Central memory CD8-positive, alpha-beta T cell (primary cell): ENCODE measurements at places on chromosomes 4 and X.

GRCh38 chr4:30808276-30808675 lies 88.1 kb downstream of the PCDH7 start:
- H3K4me3 ChIP-seq, result no peak overlapping the region
- H3K27ac ChIP-seq, result no peak overlapping the region
- no peaks in the 10 kb centered on the region for H3K4me1 ChIP-seq

DNA sequence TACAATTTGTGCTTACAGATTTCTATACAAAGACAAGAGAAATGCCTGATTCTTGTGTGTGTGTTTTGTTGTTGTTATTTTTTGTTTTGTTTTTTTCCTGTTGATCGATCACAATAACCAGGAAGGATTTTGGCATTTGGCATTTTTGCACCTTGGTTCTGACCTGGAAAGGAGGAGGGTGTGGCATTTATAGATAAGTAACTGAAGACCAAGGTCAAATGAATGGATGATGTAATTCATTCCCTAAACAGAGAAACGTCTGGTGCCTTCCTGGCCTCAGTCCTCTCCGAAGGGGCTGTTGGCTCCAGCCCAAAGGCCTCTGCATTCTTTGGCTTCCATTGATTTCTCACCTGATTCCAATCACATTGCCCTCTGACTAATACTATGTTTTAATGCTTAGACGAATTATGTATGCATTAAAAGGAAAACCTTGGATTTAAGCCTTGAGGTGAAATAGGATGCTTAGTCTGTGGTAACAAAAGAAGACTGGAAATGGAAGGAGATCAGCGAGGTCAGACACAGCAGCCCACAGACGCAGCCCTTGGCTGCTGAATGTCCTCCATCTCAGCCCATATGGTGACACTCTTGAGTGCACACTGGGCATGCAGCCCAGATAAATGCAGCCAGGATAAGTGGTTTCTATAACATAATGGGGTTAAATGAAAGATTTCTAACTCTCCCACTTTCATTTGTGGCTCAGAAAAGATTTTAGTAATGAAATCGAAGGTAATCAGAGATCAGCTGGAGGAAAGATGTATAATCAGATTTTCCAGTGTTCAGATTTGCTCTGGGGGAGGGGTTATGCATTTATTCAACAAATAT lies 60.5 kb upstream of the TRIM2 start:
- H3K4me1 ChIP-seq, result no peaks in the 10 kb centered on the region
- H3K36me3 ChIP-seq, result no peaks in the 10 kb centered on the region
- no peak overlapping the region for H3K4me3 ChIP-seq

DNA sequence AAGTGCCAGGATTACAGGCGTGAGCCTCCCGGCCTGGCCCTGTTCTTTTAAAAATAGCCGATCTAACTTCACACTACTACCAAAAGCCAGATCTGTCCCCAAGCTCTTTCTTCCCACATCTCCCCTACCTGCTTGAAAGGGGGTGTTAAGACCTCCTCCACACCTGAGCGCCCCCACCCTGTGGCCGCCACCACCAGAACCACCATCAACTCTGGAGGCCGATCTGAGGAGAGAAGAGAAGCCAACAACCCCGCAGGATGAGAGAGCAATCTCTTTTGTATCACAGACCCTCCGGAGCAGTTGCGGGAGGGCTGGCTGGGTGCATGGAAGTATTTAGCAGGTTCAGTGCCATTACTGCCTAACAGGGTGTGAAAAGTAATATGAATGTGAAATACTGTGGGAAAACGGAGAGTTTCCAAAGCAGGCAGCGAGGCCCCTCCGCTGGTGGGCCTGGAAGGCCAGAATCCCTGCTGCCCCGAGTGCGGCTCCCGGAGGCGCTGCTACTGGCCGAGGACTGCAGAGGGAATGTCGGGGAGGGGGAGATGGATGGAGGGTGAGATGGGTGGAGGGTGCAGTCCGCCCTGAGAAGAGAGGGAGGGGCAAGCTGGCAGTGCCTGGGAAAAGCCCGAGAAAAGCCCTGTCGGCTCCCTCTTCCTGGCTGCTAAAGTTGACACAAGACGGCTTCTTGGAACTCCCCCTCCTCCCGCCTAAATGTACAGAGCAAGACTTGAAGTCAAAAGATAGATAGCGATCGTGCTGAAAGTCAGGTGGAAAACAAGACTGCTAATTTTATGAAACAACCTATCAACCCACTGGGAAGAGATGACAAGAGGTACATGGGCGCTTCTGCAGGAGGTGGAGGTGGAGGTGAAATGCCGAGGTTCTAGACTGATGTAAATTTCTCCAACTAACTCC lies 22.3 kb downstream of the HAND2 start:
- H3K27ac ChIP-seq, result peak overlapping the region; percentile 41
- H3K36me3 ChIP-seq, result no peaks in the 10 kb centered on the region
- H3K4me1 ChIP-seq, result peaks cover 14% of the 10 kb centered on the region
- peaks cover 67% of the 10 kb centered on the region for H3K27me3 ChIP-seq

DNA sequence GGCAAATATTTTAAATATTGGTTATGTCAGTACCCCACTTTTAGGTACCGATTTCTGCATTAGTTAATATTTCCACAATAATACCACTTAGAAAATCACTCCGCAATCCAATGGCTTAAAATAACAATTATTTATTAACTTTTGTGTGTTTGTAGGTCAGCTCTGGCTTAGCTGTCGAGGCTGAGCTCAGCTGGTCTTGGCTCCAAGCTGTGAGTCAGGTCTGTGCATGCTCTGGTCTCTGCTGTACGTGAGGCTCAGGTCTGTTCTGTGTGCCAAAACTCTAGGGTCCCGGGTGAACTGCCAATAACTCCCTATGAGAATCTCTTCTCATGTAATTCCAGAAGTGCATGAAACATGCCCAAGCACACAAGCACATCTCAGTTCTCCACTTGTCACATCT lies 245.8 kb upstream of the GK2 start:
- H3K36me3 ChIP-seq, result no peaks in the 10 kb centered on the region
- DNase-seq, result no peak
- H3K4me3 ChIP-seq, result no peak overlapping the region
- no peaks in the 10 kb centered on the region for H3K4me1 ChIP-seq
- H3K27ac ChIP-seq, result no peak overlapping the region

- H3K4me3 ChIP-seq, result no peak overlapping the region
- peaks cover 3% of the 10 kb centered on the region for H3K36me3 ChIP-seq
- peaks cover 9% of the 10 kb centered on the region for H3K4me1 ChIP-seq
- no peak overlapping the region for H3K27ac ChIP-seq
- peaks cover 57% of the 10 kb centered on the region for H3K27me3 ChIP-seq
These were observed 55.3 kb downstream of the EGF start for GRCh38 chr4:109967798-109968520.

DNA sequence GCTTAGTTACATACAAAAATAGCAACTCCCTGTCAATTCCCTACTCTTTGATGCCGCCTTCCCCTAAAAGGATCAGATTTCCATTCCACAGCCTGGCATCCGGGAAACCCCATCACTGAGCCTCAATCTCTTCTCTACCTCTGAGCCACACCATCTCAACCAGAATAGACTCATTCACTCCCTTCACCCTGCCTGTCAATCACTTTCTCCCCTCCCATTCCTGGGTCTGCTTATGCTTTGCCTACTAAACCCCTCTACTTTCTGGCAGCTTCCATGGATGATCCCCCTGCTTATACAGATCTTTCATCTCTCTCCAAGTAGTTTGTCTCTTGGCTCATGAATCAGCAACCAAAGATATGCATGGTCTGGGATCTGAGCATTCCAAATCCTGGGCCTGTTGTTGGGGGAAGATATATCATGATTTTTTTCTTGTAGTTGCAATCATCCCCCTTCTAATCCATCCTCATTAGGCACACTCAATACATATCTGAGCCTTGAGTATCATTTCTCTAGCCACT lies 2.6 kb downstream of the AMER1 start:
- H3K36me3 ChIP-seq, result peaks cover 10% of the 10 kb centered on the region
- H3K27ac ChIP-seq, result no peak overlapping the region
- no peaks in the 10 kb centered on the region for H3K27me3 ChIP-seq
- peaks cover 11% of the 10 kb centered on the region for H3K4me1 ChIP-seq
- no peak overlapping the region for H3K4me3 ChIP-seq

DNA sequence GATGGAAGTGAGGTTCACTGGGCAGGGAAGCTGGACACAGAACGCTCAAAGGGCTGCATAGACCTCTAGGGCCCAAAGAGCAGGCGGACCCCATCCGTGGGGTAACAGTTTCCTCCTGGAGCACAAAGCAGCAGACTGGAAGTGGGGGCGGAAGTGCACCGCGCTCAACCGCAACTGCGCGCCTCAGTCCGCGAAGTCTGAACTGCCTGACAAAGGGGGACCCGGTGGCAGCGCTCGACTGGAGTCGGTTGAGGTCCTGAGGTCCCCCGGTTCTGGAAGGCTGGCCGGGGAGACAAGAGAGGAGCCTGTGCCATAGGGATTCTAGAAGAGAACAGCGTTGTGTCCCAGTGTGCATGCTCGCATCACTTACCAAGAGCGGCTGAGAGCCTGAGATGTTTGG lies 58.5 kb downstream of the ALPK1 start:
- DNase-seq, result no peak
- no peaks in the 10 kb centered on the region for H3K4me1 ChIP-seq
- H3K4me3 ChIP-seq, result no peak overlapping the region
- no peaks in the 10 kb centered on the region for H3K36me3 ChIP-seq
- no peak overlapping the region for H3K27ac ChIP-seq

- H3K36me3 ChIP-seq, result no peaks in the 10 kb centered on the region
- H3K27me3 ChIP-seq, result no peaks in the 10 kb centered on the region
- H3K27ac ChIP-seq, result no peak overlapping the region
- H3K4me1 ChIP-seq, result no peaks in the 10 kb centered on the region
These were observed 209.4 kb upstream of the NEIL3 start for GRCh38 chr4:177100307-177100706.

- DNase-seq, result no peak
- no peak overlapping the region for H3K4me3 ChIP-seq
- H3K27ac ChIP-seq, result no peak overlapping the region
- H3K4me1 ChIP-seq, result no peaks in the 10 kb centered on the region
- H3K27me3 ChIP-seq, result no peaks in the 10 kb centered on the region
These were observed 353.8 kb downstream of the NAP1L3 start for GRCh38 chrX:93319609-93320008.

DNA sequence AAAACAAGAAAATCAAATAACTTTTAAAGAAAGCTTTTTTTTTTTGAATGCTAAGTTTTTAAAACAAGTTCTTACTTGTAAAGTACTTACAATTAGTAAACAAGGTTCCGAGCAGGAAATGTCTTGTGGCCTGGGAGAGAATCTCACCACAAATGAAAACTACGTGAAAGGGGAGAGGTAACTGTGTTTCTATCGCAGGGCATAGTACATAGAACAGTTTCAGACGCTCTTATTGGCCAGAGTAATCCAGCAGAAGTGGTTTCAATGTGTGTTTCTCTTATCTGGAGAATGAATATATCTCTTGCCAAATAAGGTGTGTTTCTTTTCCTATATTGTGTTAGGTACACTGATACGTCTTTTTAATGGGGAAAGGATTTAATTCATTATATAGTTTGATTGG lies at the start of gene PLAC8:
Gene PLAC8, minus strand, starts transcription at position 154 of the 400 bp plus-strand sequence. CDS start 6,808 bp downstream, outside the sequence.
- DNase-seq, result peak; percentile 40
- peak within 1 kb of the TSS; percentile 91 for H3K27ac ChIP-seq
- peaks cover 27% of the 10 kb centered on the region for H3K4me1 ChIP-seq

DNA sequence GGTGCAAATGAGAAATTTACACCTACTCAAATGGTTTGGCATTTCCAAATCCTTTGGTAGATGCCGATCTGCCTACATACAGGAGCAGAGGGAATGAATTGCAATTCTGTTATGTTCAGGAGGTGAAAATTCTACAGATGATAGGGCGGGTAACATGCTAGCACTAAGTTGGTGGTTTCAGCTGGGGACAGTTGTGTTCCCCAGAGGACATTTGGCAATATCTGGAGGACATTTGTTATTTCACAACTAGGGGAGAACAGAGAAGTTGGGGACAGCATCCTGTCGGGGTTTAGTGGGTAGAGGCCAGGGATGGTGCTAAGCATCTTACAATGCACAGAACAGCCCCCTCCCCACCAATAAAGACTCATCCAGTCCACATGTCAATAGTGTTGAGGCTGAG lies 96.5 kb upstream of the PUDP start:
- H3K27ac ChIP-seq, result no peak overlapping the region
- no peaks in the 10 kb centered on the region for H3K4me1 ChIP-seq
- no peak overlapping the region for H3K4me3 ChIP-seq
- no peaks in the 10 kb centered on the region for H3K36me3 ChIP-seq

DNA sequence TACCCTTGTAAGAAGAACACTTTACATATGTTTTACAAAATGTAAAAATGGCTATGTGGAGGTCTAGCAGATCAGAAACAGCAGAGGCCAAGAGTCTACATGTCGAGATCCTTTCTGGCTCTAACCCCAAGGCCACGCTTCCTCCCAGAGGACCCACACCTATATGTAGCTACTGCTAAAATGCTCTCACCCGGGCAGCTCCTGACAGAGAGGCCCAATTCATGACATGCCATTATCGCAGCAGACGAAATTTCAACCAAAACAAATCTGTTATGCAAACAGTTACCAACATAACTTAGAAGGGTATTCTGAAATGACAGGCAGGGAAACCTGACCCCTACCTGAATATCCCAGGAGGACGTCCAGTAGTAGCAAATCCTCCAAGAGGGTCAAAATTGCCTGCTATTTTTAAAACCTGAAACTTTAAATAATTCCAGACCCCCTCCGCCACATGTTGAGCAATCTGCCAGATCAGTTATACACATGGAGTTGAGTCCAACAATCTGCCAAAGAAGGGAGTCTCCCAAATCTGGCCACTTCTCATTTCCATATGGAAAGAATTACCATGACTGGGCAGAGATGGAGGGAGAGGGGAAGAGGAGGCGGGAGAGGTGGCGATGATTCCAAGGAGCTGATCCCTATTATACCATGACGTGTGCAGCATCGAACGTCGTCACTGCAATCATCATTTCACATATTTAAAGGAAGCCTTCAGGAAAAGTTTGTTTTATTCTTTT lies 192.9 kb upstream of the TBL1X start:
- H3K4me1 ChIP-seq, result no peaks in the 10 kb centered on the region
- H3K27ac ChIP-seq, result no peak overlapping the region
- H3K27me3 ChIP-seq, result no peaks in the 10 kb centered on the region

DNA sequence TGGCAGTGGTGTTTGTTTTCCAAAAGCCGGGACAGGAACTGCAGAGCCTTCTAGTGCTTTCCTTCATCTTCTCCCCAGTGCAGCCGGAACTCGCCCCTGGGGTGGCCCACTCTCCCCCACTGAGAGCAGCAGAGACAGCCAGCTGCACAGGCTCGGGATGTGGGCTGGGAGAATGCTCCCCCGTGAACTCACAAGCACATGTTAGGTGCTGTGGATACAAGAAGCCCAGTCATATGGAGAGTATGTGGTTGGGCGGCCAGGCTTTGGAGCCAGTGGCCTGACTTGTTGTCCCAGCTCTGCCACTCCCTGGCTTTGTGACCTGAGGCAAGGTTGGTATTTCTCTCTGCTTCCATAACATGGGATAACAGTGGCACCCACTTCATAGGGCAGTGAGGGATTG lies 9.4 kb upstream of the KIAA0232 start:
- peaks cover 1% of the 10 kb centered on the region for H3K36me3 ChIP-seq
- H3K4me3 ChIP-seq, result no peak overlapping the region
- DNase-seq, result no peak
- no peaks in the 10 kb centered on the region for H3K27me3 ChIP-seq

GRCh38 chr4:156946516-156947424 lies 24.8 kb downstream of the PDGFC start:
- H3K4me3 ChIP-seq, result no peak overlapping the region
- no peaks in the 10 kb centered on the region for H3K36me3 ChIP-seq
- H3K4me1 ChIP-seq, result no peaks in the 10 kb centered on the region
